Suprapubic skin (tissue), 4 donors: ENCODE measurements at places on chromosomes 2 and 18. TPM values are rescaled to one million over a fixed set of nuclear protein-coding genes. Genes with fewer than 3 reads are reported as not detected.

AFF3 gene
- 3.1 TPM for total RNA-seq

SLC4A3 gene
- 3.2 TPM for total RNA-seq

GRCh38 chr2:168998609-168999211 lies 32.4 kb downstream of the ABCB11 start:
- DNase-seq: no peak
- no peak overlapping the region for H3K27ac ChIP-seq
- peaks cover 3% of the 10 kb centered on the region for H3K4me1 ChIP-seq
- H3K4me3 ChIP-seq: no peak overlapping the region
- no peaks in the 10 kb centered on the region for H3K36me3 ChIP-seq

DNA sequence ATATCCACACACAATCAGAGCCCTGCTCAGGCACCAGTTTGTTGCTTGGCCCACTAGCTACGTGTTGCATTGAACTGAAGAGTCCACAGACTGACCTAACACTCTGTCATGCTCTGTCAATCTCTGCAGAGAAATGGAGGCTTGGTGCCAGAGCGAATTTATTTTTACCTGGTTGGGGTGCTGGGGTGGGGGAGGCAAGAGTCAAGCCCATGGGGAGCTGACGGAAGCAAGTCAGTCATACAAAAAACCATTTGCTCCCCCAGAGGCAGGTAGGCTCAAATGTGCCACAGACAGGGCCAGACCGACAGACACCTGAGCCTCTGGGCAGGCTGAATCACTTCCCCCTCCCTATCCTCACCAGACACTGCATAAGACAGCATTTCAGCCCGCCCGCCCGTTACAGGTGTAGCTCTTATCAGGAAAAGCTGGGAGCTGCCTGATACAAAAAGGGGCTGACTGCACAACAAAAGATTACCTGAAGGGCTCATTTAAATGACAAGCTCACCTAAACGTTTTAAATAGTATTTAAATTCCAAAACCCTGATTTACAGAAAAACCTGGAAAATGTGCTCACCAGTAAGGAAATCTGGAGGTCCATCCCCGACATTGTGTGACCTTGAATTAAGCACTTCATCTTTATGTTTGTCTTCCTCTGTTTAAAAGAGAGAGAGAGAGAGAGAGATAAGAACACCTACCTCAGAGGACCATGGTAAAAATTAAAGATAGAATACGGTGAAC lies 2.1 kb upstream of the PCBP1 start:
- H3K27me3 ChIP-seq: no peaks in the 10 kb centered on the region
- peaks cover 36% of the 10 kb centered on the region for H3K36me3 ChIP-seq
- H3K4me1 ChIP-seq: peaks cover 42% of the 10 kb centered on the region
- DNase-seq: no peak

DNA sequence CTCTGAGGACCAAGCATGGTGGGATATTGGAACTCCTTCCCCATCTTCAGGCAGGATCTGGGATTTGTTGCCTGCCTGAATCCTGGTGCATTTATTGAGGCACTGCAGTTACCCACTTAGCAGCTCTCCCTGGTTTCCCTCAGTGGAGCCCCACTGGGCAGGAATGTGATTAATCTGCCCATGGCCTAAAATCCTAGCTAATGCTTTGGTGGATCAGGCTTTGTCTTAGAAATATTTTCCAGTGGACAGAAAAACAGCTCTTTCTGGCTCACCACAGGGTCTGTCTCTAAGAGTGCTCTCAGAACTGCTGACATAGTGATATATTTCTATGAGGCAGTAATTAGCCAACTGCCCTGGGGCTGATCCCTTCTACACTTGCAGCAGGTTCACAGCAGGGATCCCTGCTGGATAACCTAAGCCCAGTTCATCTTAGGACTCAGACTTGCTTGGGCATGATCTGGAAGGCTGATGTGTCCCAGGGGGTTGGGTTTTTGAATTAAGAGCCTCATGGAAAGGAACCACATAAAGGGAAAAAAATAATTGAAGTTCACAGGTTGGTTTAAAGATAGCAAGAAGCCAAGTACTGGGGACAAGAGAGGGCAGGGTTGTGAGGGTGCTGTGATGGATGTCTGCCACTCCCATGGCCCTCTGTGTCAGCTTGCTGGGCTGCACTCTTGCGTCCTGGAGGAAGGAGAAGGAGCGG lies 44.3 kb upstream of the ZDBF2 start:
- no peak for DNase-seq
- H3K27ac ChIP-seq: no peak overlapping the region
- H3K36me3 ChIP-seq: no peaks in the 10 kb centered on the region
